Right lobe of liver (tissue), 6 donors: ENCODE measurements at places on chromosomes 6 and 20. TPM values are rescaled to one million over a fixed set of nuclear protein-coding genes. Genes with fewer than 3 reads are reported as not detected.

SLC17A3 gene
- 19.3 TPM for total RNA-seq

GRCh38 chr6:63066055-63066704 is 145.1 kb upstream of the FKBP1C start:
- DNase-seq, result no peak
- no peaks in the 10 kb centered on the region for H3K36me3 ChIP-seq
- no peaks in the 10 kb centered on the region for H3K4me1 ChIP-seq

DNA sequence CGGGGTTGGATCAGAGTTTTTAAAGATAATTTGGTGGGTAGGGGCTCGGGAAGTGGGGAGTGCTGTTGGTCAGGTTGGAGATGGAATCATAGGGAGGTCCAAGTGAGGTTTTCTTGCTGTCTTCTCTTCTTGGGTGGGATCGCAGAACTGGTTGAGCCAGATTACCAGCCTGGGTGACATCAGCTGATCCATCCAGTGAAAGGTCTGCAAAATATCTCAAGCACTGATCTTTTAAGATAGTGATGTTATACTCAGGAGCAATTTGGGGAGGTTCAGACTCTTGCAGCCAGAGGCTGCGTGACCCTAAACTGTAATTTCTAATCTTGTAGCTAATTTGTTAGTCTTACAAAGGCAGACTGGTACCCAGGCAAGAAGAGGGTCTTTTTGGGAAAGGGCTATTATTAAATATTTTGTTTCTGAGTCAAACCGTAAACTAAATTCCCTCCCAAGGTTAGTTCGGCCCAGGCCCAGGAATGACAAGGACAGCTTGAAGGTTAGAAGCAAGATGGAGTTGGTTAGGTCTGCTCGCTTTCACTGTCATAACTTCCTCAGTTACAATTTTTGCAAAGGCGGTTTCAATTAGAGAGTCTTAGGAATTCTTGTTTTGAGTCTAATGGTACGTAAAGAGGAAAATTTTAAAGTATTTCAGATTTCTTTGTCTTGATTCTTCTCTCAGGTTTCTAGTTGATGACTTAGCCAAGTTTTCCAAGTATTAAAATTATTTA is 53.1 kb downstream of the SCAF8 start:
- no peak overlapping the region for H3K4me3 ChIP-seq
- no peak overlapping the region for H3K27ac ChIP-seq
- H3K4me1 ChIP-seq, result no peaks in the 10 kb centered on the region
- H3K36me3 ChIP-seq, result peaks cover 6% of the 10 kb centered on the region
- H3K27me3 ChIP-seq, result no peaks in the 10 kb centered on the region
- DNase-seq, result no peak

- no peak overlapping the region for H3K4me3 ChIP-seq
- DNase-seq, result no peak
- no peaks in the 10 kb centered on the region for H3K4me1 ChIP-seq
- no peaks in the 10 kb centered on the region for H3K36me3 ChIP-seq
- no peaks in the 10 kb centered on the region for H3K27me3 ChIP-seq
Measured at GRCh38 chr6:107108201-107108890, 7.0 kb downstream of the BEND3 start.

DNA sequence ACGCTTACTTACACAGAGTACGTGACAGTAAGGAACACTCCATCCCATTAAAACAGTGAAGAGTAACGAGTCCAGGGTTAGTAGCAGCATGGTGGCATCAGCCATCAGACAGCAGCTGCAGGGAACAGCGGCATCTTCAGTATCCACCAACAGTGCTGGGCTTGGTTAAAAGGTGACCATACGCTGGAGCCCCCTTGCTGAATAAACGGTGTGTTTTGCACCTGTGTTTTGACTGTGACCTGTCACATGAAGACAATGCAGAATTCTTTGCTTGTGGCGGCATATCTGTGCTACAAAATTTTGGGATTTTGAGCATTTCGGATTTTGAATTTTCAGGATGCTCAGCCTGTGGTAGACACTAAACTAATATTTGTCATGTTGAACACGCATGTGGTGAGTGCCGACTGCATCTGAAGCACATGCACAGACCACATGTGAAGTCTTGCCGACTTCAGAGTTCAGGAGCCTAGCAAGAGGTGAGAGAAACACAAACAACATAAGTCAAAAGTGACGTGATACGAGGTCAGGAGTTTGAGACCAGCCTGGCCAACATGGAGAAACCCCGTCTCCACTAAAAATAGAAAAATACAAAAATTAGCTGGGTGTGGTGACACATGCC is 69.3 kb upstream of the FRMD1 start:
- H3K4me1 ChIP-seq, result no peaks in the 10 kb centered on the region
- no peak for DNase-seq
- no peak overlapping the region for H3K27ac ChIP-seq
- H3K27me3 ChIP-seq, result no peaks in the 10 kb centered on the region

- no peaks in the 10 kb centered on the region for H3K36me3 ChIP-seq
- H3K27me3 ChIP-seq, result no peaks in the 10 kb centered on the region
- H3K27ac ChIP-seq, result no peak overlapping the region
- H3K4me1 ChIP-seq, result no peaks in the 10 kb centered on the region
Measured at GRCh38 chr20:52787216-52787615, 184.9 kb upstream of the TSHZ2 start.

- H3K27me3 ChIP-seq, result no peaks in the 10 kb centered on the region
- DNase-seq, result peak; percentile 26
- H3K27ac ChIP-seq, result peak overlapping the region; percentile 47
Measured at GRCh38 chr6:42367353-42368011, 84.2 kb downstream of the TRERF1 start.
